ENCODE measurements at places on chromosomes 16 and 17. TPM values are rescaled to one million over a fixed set of nuclear protein-coding genes. Genes with fewer than 3 reads are reported as not detected.

The ZFPM1 gene
- total RNA-seq = 25.1 TPM

The C16orf89 gene
- total RNA-seq = 1.2 TPM

DNA sequence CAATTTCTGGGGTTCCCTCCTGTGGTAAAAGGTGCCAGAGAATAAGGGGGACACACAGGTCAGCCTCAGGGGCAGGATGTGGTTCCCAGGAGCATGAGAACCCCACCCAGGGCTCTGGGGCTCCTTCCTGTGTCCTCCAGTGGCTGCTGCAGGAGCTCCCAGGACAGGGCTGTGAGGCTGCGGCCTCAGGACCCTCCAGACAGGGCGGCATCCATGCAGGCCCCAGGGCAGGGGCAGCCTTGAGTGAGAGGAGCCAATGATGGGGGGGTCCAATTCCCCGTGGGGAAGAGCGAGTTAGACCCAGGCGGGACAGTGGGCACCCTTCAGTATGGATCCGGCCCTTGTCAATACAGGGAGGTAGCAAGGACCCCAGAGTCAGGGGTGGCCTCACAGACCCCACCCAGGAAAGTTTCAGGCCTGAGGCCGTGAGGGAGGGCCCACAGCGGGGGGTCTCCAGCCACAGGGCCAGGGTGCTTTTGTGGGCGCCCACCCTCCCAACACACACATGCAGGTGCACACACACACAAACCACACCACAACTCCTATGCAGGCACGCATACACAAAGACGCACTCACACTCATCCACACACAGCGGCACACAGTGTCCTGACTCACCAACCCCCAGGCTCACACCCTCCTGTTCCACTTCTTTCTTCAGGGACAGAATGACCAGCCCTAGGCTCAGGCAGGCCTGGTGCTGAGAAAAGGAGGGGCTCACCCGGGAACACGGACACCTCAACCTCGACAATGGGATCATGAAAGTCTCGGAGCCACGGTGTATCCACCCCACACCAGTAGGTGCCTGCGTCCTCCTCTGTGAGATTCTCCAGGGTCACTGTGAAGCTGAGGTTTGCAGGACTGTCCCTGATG, 1.8 kb downstream of the CD300C start:
- H3K36me3 ChIP-seq = no peaks in the 10 kb centered on the region
- H3K27me3 ChIP-seq = no peaks in the 10 kb centered on the region
- H3K4me1 ChIP-seq = no peaks in the 10 kb centered on the region

GRCh38 chr16:83890359-83890758, 8.6 kb upstream of the MLYCD start:
- H3K4me1 ChIP-seq = peaks cover 9% of the 10 kb centered on the region
- no peak overlapping the region for H3K4me3 ChIP-seq
- H3K36me3 ChIP-seq = no peaks in the 10 kb centered on the region
- H3K27me3 ChIP-seq = no peaks in the 10 kb centered on the region
- DNase-seq = no peak
- H3K27ac ChIP-seq = peak overlapping the region; percentile 39

GRCh38 chr16:57985204-57986181, 14.6 kb upstream of the CNGB1 start:
- H3K27ac ChIP-seq = no peak overlapping the region
- no peaks in the 10 kb centered on the region for H3K27me3 ChIP-seq
- no peak for DNase-seq
- H3K4me1 ChIP-seq = peaks cover 4% of the 10 kb centered on the region

- H3K27me3 ChIP-seq = no peaks in the 10 kb centered on the region
- no peaks in the 10 kb centered on the region for H3K36me3 ChIP-seq
- H3K4me3 ChIP-seq = no peak overlapping the region
- no peak for DNase-seq
- no peak overlapping the region for H3K27ac ChIP-seq
Observed at GRCh38 chr16:50528820-50529219, 19.4 kb upstream of the NKD1 start.

DNA sequence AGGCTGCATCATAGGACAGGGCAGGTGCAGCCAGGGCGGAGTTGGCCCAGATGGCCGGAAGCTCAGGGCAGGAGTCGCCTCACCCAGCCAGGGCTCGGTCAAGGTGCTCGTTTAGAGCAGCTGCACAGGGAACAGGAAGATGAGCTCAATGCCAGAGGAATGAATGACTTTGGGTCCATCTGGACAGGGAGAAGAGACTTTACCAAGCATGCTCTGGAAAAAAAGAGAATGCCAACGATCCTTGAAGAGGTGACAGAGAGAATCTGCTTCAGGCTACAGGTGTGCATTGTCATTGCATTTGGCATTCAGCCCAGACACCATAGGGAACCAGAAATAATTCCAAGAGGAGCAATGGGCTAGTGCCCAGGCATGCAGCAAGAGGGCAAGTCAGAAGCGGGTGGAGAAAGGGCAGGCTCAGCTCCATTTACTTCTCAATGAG, 6.7 kb upstream of the MPP3 start:
- DNase-seq = no peak
- peaks cover 17% of the 10 kb centered on the region for H3K4me1 ChIP-seq
- H3K27ac ChIP-seq = no peak overlapping the region
- no peaks in the 10 kb centered on the region for H3K36me3 ChIP-seq

The RDM1 gene
- 18.6 TPM for total RNA-seq

The SCN4A gene
- total RNA-seq = 2.3 TPM

- H3K4me3 ChIP-seq = no peak overlapping the region
- H3K27ac ChIP-seq = no peak overlapping the region
- H3K36me3 ChIP-seq = no peaks in the 10 kb centered on the region
- no peaks in the 10 kb centered on the region for H3K27me3 ChIP-seq
- DNase-seq = no peak
- no peaks in the 10 kb centered on the region for H3K4me1 ChIP-seq
Observed at GRCh38 chr17:13129356-13129755, 111.5 kb upstream of the ELAC2 start.

- no peak for DNase-seq
- no peaks in the 10 kb centered on the region for H3K4me1 ChIP-seq
- H3K4me3 ChIP-seq = no peak overlapping the region
- H3K27ac ChIP-seq = no peak overlapping the region
- no peaks in the 10 kb centered on the region for H3K36me3 ChIP-seq
- no peaks in the 10 kb centered on the region for H3K27me3 ChIP-seq
Observed at GRCh38 chr17:6018788-6019187, 51.4 kb upstream of the WSCD1 start.

- no peaks in the 10 kb centered on the region for H3K27me3 ChIP-seq
- no peak overlapping the region for H3K27ac ChIP-seq
- no peaks in the 10 kb centered on the region for H3K4me1 ChIP-seq
- no peak overlapping the region for H3K4me3 ChIP-seq
- no peak for DNase-seq
- H3K36me3 ChIP-seq = no peaks in the 10 kb centered on the region
Observed at GRCh38 chr17:5919089-5919488, 151.1 kb upstream of the WSCD1 start.

The ITGAL gene
- 5.0 TPM for total RNA-seq

- no peaks in the 10 kb centered on the region for H3K36me3 ChIP-seq
- peak overlapping the region; percentile 55 for H3K27ac ChIP-seq
- peaks cover 7% of the 10 kb centered on the region for H3K4me1 ChIP-seq
- peak; percentile 81 for DNase-seq
Observed at GRCh38 chr17:54982399-54982798, 13.8 kb downstream of the STXBP4 start.

The CYB561 gene
- total RNA-seq = 17.6 TPM

DNA sequence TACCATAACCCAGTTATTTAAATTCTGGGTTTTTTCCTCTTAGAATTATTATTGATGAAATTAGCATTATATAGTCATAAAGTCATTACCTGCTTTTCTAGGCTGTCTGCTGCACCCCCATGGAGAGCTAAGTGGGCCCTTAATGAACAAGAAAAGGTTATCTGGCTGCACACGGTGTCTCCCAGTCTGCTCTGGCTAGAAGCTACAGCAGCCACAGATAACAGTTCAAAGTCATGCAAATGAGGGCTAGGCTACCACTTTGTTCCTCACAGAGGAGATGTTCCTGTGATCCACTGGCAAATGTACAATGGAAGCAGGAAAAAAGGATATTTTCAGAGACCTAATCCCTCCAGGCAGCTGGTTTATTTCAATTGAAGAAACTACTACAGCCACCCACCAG, 112.1 kb downstream of the SNX11 start:
- DNase-seq = no peak
- H3K27ac ChIP-seq = no peak overlapping the region
- no peaks in the 10 kb centered on the region for H3K4me1 ChIP-seq

- H3K4me3 ChIP-seq = no peak overlapping the region
- no peaks in the 10 kb centered on the region for H3K36me3 ChIP-seq
- H3K27ac ChIP-seq = no peak overlapping the region
- no peak for DNase-seq
- H3K4me1 ChIP-seq = no peaks in the 10 kb centered on the region
Observed at GRCh38 chr17:45440161-45440778, 7.6 kb upstream of the ARHGAP27 start.

- no peaks in the 10 kb centered on the region for H3K4me1 ChIP-seq
- H3K27ac ChIP-seq = no peak overlapping the region
- no peak for DNase-seq
- H3K4me3 ChIP-seq = no peak overlapping the region
- H3K36me3 ChIP-seq = no peaks in the 10 kb centered on the region
- no peaks in the 10 kb centered on the region for H3K27me3 ChIP-seq
Observed at GRCh38 chr16:77677129-77677528, 45.2 kb upstream of the NUDT7 start.

GRCh38 chr16:78503602-78504001, 404.1 kb downstream of the WWOX start:
- H3K4me1 ChIP-seq = peaks cover 13% of the 10 kb centered on the region
- H3K4me3 ChIP-seq = no peak overlapping the region
- no peaks in the 10 kb centered on the region for H3K27me3 ChIP-seq
- DNase-seq = peak; percentile 83
- no peaks in the 10 kb centered on the region for H3K36me3 ChIP-seq
- no peak overlapping the region for H3K27ac ChIP-seq

DNA sequence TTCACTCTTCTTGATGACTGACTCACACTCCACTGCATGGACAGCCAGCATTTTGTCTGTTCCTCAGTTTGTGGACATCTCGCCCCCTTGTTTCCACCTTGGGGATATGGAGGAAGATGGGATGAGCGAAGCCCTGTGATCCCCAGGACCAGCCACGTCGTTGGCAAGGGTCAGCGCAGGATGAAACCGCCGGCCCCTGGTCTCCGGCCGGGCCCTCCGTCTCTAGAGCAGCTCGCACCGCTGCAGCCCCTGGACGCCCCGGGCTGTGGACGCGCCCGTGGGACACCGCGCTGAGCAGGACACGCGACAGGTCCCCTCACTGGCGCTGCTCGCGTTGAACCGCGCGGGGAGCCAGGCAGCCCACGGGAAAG, 604 bp upstream of the ZC3H18 start:
- no peaks in the 10 kb centered on the region for H3K27me3 ChIP-seq
- no peak for DNase-seq
- H3K4me3 ChIP-seq = peak overlapping the region; percentile 65
- H3K4me1 ChIP-seq = peaks cover 5% of the 10 kb centered on the region

Data from testis (tissue), 5 donors.